ENCODE measurements at places on chromosomes 4 and X.

- DNase-seq, result no peak
These were observed 30.4 kb downstream of the GNL3L start for GRCh38 chrX:54560411-54560810.

DNA sequence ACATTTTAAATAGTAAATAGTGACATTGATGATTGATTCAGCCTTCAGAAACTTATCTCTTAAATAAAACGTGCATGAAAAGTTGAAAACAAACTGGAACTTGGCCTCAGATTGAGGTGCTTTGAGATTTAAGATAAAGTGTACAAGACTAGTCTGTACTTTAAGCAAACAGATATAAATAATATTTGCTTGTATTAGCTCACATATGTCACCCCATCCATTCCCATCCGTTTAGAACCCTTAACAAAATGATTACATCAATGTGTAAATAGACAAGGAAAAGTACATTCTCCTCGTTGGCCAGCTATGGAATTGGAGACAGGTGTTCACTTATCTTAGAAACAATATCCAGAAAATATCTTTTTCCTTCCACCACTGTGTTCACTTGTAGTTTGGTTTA lies 130.8 kb downstream of the BANK1 start:
- DNase-seq, result no peak

DNA sequence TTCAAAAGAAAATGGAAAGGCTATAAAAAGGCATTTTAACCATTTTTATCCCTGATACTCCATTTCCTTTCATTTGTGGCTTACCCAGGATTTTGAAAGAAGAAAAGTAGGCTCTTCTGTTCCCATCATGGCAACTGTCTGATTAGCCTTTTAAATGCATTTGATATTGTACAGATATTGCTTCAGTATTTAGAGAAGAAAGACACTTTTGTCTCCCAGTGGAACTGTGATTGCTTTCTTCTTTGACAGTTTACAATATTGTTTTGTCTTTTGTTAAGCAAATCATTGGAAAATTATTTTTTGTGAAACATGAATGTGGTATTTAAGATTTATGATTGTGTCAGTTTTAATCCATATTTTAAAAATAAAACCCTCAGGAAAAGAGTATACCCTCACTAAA lies 297.4 kb upstream of the TACR3 start:
- DNase-seq, result no peak

- no peak for DNase-seq
These were observed 18.4 kb downstream of the CPEB2 start for GRCh38 chr4:15020502-15021286.

GRCh38 chr4:73447671-73448070 lies 11.7 kb downstream of the AFP start:
- DNase-seq, result no peak

DNA sequence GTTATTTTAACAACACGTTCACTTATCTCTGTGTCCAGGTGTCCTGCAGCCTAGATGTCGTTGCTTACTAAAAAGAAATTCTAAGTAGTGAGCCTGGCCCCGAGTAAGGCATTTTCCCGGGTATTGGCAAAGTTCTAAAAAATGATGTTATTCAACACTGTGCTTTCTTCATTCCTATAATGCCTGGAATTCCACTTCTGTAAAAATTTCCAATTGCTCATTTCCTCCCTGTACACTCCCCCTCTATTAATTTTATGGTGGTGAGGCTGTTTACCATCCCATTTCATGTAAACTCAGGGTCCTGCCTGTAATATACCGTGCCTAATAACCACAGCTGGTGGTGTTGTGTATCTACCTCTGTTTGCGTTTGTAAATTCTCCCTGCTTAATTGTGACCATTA lies 14.2 kb downstream of the BST1 start:
- no peak for DNase-seq

GRCh38 chr4:177182166-177182565 lies 127.5 kb upstream of the NEIL3 start:
- no peak for DNase-seq
